Amniotic epithelial cell (primary cell): ENCODE measurements at places on chromosomes 3 and 15.
A peak's percentile ranks its signal among the peaks of the same experiment; 100 is the strongest.

GRCh38 chr3:5444253-5444652, 256.7 kb downstream of the EDEM1 start:
- no peak for DNase-seq

DNA sequence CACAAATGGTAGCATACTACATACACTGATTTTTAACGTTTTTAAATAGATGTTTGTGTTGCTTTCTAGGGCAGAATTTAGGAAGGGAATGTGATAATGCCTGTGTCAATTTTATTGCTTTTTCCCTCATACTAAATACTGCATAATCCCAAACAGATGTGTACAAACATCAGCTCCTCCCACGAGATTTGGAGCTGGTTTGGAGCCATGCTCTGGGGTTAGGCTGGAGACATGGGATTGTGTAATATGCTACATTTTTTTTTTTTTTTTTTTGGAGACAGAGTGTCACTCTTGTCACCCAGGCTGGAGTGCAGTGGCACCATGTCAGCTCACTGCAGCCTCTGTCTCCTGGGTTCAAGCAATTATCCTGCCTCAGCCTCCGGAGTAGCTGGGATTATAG, 80.1 kb downstream of the EBLN2 start:
- DNase-seq, result no peak

- no peak for DNase-seq
Measured at GRCh38 chr3:197462808-197463207, 93.0 kb downstream of the BDH1 start.

DNA sequence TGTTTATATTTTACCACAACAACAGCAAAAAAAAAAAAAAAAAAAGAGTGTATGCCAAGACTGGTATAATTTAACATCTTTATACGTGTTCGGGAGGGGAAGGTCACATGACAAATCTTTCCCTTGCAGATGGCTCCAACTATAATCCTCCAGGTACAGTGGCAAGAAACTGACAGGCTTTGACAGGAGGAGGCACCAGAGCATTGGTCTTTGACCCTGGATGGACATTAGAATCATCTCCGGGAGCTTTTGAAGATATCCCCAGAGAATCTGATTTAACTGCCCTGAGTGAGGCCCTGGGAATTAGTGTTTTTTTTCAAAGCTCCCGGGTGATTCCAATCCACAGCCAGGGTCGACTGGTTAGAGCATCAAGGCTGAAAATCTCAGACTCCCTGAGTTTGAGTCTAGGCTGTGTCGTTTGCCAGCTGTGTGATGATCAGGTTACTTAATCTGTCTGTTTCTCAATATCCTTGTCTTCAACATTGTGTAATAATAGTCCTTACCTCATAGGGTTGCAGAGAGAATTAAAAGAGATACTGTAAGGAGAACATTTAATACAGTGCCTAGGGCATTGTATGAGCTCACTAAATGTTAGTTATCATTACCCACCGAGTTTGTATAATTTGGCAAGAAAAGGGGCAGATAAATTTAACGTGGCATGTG, 8.9 kb upstream of the SEMA5B start:
- DNase-seq, result peak; percentile 82

GRCh38 chr15:91228383-91228782, 128.3 kb downstream of the SV2B start:
- DNase-seq, result no peak

GRCh38 chr3:7754653-7755441, 746.8 kb upstream of the LMCD1 start:
- DNase-seq, result no peak

- DNase-seq, result no peak
Measured at GRCh38 chr15:58321034-58321433, 110.8 kb upstream of the LIPC start.

- DNase-seq, result no peak
Measured at GRCh38 chr15:80974914-80975313, 14.7 kb downstream of the MESD start.

GRCh38 chr3:106678657-106679390, 698.4 kb upstream of the CCDC54 start:
- DNase-seq, result no peak

DNA sequence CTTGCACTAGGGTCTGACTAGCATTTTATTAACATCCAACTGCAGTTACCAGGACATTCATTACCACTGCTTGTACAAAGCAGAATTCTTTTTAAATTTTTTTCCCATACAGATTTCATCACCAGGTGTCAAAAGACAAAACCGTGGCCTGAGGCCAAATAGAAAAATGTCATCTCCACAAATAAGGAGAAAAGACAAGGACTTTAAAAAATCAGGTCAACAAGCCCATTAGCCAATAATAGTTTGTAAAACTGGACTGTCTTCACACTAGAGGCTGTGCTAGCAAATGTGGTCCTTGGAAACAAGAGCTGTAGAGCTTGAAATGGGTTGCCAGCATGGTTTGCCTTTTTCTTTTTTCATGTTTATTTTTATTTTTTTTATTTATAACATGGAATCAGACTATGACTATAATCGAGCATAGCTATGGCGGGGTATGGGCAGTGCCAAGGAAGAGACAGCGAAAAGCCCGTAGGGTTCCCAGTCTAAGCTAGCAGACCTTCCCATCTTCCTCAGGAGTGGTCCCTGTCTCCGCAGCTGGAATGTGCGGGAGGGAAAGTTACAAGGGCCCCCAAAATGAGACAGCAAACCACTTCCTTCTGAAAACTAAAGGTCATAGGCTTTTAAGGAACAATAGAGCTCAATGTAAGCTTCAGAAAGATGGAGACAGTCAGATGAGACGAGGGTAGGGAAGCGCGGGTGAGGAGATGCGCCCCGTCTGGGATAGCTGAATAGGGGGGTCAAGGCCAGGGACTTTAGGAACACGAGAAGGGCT, 1.5 kb downstream of the PTPN9 start:
- DNase-seq, result peak; percentile 29

DNA sequence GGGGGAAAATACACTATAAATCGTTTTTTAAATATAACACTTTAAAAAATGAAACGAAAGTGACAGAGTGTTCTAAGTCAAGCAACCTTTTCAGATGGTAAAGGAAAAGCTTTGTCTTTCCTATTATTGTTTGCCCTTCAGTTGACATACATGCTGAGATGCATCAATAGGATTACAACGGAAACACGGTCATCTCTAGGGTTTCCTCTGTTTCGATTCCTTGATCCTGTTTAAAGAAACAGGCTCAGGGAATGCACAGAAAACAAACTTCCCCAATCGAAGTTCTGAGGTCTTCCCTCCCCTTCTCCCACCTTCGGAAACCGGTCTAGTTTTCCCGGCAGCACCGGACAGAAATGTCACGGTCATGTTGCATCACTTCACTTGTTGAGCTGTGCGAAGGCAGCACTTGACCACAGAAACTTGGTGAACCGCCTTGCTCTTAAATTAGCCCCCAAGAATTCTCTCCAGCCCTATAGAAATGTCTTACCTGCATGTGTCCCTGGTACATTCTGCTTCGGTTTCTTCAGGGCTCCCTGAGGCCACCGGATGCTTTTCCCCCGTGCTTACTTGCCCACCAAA, 556 bp downstream of the PEX5L start:
- DNase-seq, result no peak

DNA sequence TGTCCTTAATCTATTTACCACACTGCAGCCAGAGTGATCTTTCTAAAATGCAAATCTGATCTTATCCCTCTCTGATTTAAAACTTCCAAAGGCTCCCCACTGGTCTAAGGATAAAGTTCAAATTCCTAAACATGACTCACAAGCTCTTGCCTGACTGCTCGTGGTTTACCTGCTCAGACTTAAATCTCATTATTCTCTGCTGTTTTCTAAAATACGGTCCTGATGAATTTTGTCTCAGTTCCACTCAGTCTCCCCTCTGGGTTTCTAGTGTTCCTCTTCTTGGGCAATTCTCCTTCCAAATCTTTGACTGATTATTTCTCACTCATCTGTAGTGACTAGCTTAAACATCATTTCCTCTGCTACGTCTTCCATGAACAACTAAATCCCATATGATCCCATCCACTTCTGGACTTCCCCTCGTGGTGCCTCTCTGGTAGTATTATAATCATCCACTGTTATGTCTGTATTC, 108.3 kb downstream of the P3H2 start:
- DNase-seq, result peak; percentile 80

GRCh38 chr3:114538211-114538610, 244.4 kb downstream of the TIGIT start:
- DNase-seq, result no peak

DNA sequence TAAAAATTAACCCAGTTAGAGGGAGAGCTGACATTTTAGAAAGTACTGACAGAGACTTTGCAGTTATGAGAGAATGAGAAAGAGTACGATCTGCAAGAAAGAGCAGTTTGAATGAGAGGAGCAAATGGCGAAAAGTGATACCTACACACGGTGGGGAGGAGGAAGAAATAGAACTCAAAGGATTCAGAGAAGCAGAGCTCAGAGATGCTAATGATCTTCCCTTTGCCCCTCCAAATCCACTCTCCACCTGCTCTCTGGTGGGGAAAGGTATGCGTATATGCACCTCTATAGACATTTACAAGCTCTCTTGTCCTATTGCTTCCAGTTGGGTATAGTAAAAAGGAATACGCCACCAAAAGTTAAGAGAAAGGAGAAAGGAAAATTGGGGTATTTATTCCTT, 123.3 kb upstream of the TTC14 start:
- no peak for DNase-seq

GRCh38 chr3:31853580-31853979, 127.5 kb downstream of the OSBPL10 start:
- no peak for DNase-seq

DNA sequence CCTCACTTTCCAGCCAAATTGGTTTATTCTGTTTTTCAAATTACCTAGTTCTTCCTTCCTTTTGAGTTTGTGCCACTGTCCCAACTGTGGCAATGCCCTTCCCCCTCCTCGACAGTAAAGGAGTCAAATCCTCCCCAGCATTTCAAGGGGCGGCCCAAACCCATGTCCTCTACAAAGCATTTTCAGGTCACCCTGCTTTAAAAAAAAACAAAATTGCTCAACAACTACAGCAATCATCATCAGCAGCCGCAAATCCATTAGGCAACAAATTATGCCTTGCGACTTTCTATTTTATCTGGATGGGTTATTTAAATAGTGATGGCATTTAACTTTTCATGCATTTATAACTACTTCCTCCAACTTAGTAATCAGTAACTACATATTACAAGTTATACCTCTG, 32.7 kb downstream of the PLD1 start:
- no peak for DNase-seq

DNA sequence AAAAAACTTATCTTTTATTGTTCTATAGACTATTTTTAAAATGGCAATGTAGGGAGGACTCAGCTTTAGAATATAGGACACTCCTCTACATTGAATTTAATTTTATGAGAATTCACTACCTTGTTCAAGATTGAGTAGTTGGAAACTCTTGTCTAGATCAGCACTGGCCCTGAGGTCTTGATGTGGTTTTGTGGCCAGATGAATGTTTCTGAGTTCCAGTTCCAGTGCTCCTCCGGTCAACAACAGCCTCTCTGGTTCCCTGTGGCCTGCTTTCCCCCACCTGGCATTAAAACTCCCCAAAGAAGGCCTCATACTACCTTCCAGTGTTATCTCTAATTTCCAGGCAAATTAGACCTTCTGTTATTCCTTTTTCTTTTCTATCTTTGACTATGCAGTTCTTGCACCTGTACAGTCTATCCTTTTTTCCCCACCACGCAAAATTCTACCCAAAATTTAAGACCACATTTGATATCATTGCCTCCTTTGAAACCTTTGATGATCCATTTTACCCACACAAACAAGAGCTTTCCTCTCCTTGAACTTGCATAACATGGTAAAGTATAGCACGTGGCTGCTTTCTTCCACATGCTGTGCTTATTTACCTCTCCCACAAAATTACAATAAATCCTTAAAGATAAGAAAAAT, 9.6 kb upstream of the ANP32A start:
- DNase-seq, result no peak

- no peak for DNase-seq
Measured at GRCh38 chr15:23422099-23422945, 24.7 kb downstream of the GOLGA6L2 start.

- DNase-seq, result no peak
Measured at GRCh38 chr3:84961011-84961410, 2.2 kb downstream of the CADM2 start.

DNA sequence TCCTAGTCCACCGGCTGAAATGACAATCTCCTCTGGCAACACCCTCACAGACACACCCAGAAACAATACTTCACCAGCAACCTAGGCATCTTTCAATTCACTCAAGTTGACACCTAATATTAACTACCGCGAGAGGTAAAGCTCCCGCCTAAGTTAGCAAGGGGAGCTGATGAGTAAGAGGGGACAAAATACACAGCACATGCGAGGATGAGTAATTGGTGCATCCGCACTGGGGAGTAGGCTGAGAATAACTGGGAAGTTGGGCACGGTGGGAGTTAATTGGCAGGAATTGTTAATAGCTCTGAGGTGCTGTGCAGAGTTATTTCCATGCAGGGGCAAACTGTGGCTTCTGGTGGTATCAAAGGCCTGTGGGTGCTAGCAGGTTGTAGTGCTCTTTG, 14.5 kb upstream of the PLD1 start:
- peak; percentile 67 for DNase-seq

GRCh38 chr3:66353530-66353929, 132.7 kb downstream of the SLC25A26 start:
- peak; percentile 89 for DNase-seq

- no peak for DNase-seq
Measured at GRCh38 chr3:17810759-17811158, 68.3 kb upstream of the TBC1D5 start.

- peak; percentile 80 for DNase-seq
Measured at GRCh38 chr3:32522682-32523081, 20.0 kb upstream of the CMTM6 start.

DNA sequence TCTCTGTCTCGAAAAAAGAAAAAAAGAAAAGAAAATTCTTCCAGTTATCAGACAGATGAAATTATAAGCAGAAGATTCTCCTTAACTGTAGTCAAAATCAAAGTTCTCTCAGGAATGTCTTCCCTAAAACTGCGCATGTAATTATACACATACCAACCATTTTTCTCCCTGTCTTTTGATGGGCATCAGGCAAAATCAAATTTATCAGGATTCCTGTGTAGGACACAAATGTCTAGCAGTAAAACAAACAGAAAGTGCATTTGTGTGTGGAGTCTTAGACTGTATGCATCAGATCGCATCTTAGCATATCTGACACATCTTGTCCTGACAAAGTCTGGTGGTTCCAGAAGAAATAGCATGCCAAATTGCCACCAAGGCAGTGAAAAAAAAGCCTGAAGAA, 3.9 kb upstream of the ARPIN start:
- DNase-seq, result no peak

GRCh38 chr15:24678485-24678884, 2.9 kb downstream of the NPAP1 start:
- no peak for DNase-seq

- peak; percentile 14 for DNase-seq
Measured at GRCh38 chr3:50201573-50202315, 3.3 kb upstream of the SLC38A3 start.

DNA sequence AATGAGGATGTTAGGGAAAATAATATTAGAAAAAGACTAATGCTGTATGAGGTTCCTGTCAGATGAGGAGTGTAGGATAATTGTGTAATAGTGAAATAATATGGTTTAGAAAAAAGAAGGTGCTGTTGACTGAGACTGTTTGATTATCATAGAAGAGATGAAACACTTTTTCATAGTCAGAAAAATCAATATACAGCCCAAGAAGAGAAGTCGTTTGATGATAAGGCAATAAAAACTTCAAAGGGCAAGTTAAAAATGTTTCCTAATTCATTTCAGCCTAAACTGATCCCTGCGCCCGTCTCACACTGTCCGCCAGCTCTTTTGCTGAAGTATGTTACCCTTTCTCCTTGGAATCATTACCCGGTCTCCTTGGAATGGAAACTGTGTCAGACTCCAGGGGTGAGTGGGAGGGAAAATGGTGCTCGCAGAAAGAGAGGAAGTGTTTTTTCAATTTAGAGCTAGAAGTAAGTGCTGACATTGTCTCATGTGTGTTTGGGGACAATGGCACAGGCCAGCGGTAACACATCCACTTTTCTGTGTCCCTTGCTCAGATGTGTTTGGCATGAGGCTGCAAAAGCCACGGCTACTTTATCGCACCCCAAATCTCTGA, 23.6 kb downstream of the DUT start:
- DNase-seq, result no peak
